ENCODE measurements at places on chromosomes 11 and 22. TPM values are rescaled to one million over a fixed set of nuclear protein-coding genes. Genes with fewer than 3 reads are reported as not detected.

The KCNK7 gene
- 0.14 TPM for total RNA-seq

The ST14 gene
- total RNA-seq = 2.8 TPM

The UEVLD gene
- 7.7 TPM for total RNA-seq

The OAF gene
- 89.4 TPM for total RNA-seq

The ANO1 gene
- 7.8 TPM for total RNA-seq

The SPI1 gene
- 14.2 TPM for total RNA-seq

The TRPC6 gene
- total RNA-seq = 1.5 TPM

The CEP57 gene
- total RNA-seq = 30.6 TPM

The OSM gene
- 0.84 TPM for total RNA-seq

GRCh38 chr11:1567721-1568100 lies 4.4 kb downstream of the DUSP8 start:
- no peak for DNase-seq

- no peak for DNase-seq
Measured at GRCh38 chr22:24200619-24201212, 19.4 kb downstream of the SUSD2 start.

GRCh38 chr11:44407211-44407996 lies 97.5 kb upstream of the ALX4 start:
- DNase-seq = no peak

- DNase-seq = no peak
Measured at GRCh38 chr11:10539339-10539738, 1.6 kb downstream of the RNF141 start.

GRCh38 chr11:120336641-120337354 lies 585 bp downstream of the ARHGEF12 start:
- peak; percentile 71 for DNase-seq

GRCh38 chr11:59963733-59964132 lies at the start of gene OOSP4A:
Gene OOSP4A (plus strand): TSS chr11:59964033. CDS start chr11:59964033, 0 bp downstream.
- DNase-seq = no peak

GRCh38 chr11:47378010-47378835 lies at the start of gene SPI1:
Gene SPI1 (minus strand): TSS chr11:47378547. CDS start chr11:47378353, 194 bp downstream.
- DNase-seq = no peak

DNA sequence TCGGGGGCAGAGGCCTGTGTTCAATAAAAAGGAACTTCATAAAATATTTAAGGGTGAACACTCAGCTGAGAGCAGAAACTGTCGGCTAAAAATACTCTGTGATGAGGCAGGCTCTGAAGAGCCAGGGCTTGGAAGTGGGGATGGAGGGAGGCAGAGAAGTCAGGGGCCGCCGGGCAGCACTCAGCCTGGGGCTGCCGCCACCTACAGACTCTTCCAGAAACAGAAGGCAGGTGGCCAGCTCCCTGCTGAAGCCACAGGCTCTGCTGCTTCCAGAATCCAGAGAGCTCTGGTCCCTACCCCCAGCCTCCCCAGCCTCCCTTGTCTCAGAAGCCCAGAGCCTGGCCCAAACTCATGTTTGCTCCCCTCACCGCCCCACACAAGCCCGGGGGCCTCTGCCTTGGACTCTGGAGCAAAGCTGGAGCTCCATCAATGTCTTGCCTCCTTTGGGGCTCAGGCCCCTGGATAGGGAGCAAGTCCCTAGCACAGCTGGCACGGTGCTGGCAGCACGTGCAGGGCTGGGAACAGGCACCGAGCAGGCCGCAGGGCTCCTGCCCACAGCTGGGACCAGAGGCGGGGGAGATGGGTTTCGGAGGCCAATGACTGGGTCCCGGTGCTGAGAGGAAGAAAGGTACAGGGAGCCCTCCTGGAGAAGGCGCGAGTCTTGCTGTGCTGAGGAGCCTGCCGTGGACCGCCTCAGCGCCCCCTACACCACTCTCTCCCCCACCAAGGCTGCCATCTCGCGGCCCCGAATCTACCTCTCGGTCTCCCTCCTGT lies 8.2 kb downstream of the LRFN4 start:
- no peak for DNase-seq

DNA sequence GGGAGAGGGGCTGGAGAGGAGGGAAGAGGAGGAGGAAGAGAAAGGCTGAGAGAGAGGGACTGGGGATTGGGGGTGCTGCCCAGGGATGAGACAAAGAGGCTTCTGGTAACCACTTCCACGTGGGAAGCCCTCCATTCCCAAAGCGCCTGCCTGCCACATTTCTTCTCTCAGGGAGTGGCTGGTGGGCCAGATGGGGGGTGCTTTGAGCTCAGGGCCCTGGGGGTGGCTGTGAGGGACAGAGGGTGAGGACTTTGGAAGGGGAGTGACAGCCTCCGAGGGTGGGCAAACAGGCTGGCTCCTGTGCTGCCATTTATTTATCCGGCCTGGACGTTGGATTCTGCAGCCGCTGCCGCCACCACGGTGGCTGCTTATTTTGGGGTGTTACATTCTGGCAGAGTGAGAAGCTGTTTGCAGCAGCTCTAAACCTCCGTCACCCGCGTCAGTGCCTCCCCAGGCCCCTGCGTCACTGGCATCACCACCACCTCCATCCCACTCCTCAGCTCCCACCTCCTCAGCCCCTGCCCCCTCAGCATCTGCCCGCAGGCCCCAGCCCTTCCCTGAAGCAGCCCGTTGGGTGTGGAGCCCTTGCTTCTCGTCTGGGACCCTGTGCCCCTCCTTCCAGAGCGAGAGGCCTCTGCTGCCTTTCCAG lies 1.6 kb downstream of the RTN4RL2 start:
- DNase-seq = no peak

- DNase-seq = no peak
Measured at GRCh38 chr11:79406376-79406775, 34.5 kb downstream of the TENM4 start.

DNA sequence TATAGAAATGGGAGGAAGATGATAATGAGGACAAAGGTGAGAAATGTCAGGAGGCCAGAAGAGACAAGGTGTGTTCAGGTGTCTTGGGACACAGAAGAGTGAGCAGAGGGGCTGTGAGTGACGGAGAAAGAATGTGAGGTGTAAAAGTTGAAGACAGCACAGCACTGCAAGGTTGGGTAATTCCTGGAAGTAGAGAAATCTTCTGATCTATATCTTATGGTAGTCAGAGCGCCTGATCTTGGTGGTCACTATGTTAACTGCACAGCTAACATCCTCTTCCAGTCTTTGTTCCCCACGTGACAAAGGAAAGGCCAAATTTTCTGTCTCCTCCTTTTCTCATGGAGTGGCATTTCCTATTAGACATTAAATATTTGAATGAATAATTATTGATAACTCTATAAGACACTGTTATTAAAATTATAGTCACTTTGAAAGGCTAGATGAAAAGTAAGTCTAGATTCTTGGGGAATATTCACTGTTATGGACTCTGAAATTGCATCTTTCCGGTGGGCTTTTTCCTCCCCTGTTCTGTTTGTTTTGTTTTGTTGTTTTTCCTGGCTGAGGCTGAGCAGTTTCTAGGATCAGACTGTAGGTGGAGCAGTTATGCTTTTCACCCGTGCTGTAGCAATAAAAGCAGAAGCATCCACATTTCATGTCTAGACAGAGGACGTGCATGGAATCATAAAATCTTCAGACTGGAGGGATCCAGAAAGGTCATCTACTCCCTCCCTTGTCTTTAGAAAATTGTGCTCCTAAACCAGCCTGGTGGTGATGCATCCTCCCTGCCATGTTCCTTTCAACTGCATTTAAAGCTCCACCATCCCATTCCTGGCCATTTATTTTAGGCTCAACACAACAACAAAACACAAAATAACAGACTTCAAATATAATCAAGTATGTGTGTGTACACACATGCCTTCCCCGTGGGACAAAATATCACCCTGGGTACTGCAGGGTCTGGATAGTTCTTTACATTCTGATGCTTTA lies 26.6 kb downstream of the SC5D start:
- no peak for DNase-seq

GRCh38 chr11:82085493-82085892 lies 648.2 kb downstream of the FAM181B start:
- DNase-seq = no peak

DNA sequence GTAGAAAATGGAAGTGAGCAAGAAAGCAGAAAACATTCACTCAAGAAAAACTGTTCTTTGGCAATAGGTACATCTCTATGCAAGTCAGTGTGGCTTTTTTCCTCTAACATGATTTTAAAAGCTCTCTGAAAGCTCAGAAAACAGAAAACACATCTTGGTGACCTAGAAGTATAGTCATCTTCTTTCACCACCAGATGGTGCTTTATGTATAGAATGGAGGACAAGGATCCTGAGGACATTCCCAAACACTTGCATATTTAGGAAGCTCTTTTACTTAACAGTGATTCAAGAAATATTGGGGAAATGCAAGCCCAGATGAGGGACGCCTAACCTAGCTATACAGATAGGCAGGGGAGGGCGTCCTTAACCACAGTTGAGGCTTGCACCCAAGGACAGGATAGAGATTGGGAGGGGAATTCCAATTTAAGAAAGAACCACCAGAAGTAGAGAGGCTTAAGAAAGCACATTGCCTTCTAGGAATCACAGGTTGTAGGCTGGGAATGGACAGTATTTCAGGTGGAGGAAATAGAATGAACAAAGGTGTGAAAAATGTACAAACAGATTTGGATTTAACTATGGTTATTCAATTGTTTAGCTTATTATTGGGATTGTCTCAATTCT lies 13.8 kb upstream of the CCDC81 start:
- DNase-seq = no peak

GRCh38 chr11:46039990-46040389 lies 81.3 kb downstream of the PHF21A start:
- DNase-seq = no peak

Measured in liver (tissue), 10 donors.